ENCODE measurements at places on chromosomes 6 and 20.
A peak's percentile ranks its signal among the peaks of the same experiment; 100 is the strongest.

GRCh38 chr20:11443382-11444119, 474.1 kb upstream of the BTBD3 start:
- DNase-seq = no peak

DNA sequence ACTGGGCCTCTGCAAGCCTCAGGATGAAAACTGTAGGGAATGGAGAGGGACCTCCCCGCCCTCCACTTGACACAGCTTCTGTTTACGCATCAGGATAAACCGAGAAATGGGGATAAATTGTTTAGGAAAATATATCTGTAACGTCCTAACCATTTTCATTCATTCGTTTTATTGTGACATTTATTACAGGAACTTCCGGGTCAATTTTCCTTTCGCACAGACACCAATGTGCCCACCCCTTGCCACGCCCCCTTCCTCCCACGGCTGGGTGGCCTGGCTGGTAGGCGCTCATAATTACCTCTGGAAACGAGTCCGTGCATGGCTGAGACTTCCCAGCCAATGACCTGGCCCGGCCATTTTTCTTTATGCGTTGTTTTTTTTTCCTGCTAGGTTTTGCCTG, 96.1 kb downstream of the BMP7 start:
- DNase-seq = no peak

DNA sequence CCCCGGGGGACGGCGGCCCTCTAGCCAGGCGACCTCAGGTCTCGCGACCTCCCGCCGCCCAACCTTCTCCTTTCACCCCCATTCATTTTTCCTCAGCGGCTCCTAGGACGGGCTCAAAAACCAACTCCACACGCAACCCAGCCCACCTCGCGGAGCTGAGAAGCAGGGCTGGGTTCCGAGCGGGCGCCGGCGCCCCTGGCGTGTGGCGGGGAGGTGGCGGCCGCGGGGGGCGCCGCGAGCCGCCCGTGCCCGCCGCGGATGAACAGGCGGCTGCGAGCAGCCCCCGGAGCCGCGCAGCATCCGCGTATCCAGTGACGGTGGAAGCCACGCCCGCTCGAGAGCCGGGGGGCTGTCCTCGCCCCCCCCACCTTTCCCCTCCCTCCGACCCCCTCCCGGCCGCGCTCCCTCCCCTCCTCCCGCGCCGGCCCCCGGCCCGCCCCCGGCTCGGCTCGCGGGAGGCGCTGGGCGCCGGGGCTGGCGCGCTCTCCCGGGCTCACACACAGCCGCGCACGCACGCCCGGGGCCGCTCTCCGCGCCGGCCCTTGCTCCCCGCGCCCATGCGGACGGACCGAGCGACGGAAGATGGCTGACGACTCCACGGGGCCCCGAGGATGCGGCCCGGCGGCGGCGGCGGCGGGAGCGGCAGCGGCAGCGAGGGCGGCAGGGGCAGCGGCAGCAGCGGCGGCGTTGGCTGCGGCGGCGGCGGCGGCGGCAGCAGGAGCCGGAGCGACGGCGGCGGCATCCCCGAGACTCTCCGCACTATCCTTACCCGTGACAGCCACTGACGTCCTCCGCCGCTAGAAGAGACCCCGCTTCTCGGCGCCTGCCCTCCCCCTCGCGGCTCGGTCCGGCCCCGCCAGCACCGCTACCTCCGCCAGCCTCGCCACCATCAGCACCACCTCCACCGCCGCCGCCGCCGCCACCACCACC, at the start of gene SOBP:
TSS of gene SOBP (plus strand) at position 482 of the 930 bp plus-strand sequence. CDS start 500 bp downstream, outside the sequence.
- DNase-seq = peak; percentile 33

DNA sequence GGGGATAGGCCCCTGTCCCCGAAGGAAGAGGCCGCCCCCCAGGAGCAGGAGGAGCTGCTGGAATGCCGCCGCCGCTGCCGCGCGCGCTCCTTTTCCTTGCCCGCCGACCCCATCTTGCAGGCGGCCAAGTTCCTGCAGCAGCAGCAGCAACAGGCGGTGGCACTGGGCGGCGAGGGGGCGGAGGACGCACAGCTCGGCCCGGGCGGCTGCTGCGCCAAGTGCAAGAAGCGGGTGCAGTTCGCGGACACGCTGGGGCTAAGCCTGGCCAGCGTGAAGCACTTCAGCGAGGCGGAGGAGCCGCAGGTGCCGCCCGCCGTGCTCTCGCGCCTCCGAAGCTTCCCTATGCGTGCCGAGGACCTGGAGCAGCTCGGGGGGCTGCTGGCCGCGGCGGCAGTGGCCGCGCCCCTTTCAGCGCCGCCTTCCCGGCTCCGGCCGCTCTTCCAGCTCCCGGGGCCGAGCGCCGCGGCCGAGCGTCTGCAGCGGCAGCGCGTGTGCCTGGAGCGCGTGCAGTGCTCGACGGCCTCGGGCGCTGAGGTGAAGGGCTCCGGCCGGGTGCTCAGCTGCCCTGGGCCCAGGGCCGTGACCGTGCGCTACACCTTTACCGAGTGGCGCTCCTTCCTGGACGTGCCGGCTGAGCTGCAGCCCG, 630 bp downstream of the PPP1R3G start:
- DNase-seq = no peak

DNA sequence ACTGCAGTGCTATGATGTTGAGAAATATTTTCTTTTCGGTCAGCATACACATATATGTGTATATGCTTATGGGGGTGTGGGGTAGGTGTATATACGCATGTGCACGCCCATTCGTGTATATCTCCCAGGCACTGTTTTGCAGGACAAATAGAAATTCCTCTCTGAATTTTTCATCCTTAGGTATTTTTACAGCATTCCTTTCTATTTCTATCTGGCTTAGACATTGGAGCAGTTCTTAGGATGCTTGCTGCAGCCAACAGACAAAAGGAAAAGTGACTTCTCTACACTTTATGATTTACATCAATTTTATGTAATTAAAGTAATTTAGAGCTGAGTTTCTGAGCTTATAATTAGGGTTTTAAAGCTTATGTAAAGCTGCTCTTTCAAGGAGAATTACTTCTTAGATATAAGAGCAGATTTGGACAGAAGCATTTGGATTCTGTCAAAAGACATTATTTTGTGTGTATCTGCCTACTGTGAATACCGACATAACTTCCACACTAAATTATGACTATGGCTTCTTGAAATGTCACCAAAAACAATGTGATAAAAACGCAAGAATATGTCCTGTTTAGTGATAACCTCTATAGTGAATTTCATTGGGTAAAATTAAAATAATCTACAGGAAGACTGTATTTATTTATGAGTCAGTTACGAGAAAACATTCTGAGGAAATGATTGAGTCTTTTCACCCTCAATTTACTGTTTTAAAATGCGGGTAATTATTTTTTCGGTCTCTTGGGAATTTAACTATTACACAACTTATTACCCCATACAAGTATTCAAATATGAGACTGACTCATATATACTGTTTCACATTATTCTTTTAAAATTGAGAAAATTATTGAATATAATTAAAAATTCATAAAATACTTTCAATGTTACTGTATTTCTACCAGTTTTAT, 21.3 kb upstream of the CEP43 start:
- DNase-seq = no peak

Data from activated T-cell treated with anti-CD3 and anti-CD28 coated beads for 48 hours (primary cell).